Activated CD4-positive, alpha-beta T cell treated with anti-CD3 and anti-CD28 coated beads for 24 hours (primary cell): ENCODE measurements at places on chromosomes 5 and 9.

DNA sequence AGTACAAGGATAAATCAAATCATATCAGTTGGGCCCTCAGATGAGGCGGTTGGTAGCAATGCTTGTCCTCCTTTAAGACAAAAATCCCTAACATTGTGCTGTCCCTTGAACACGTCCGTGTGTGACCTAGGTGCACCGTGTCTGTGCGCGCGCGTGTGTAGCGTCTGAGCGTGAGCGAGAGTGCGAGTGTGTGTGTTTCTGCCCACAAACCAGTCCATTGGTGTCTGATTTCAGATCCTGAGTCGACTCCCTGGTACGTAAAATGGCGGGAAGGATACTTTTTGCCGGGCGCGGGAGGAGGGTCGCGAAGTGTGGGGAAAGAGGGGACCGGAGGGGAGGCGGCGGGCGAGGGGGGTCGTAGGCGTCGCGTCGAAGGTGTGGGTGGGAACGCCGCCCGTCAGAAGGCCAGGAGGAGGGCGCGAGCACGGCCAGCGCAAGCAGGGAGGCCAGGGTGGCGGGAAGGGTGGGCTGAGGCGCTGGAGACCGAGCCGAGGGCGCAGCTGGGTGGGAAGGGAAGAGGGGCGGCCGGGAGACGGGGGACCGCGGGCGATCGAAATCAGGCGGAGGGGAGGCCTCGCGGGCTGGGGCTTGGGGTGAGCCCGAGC, 8.9 kb downstream of the OTP start:
- DNase-seq: no peak

DNA sequence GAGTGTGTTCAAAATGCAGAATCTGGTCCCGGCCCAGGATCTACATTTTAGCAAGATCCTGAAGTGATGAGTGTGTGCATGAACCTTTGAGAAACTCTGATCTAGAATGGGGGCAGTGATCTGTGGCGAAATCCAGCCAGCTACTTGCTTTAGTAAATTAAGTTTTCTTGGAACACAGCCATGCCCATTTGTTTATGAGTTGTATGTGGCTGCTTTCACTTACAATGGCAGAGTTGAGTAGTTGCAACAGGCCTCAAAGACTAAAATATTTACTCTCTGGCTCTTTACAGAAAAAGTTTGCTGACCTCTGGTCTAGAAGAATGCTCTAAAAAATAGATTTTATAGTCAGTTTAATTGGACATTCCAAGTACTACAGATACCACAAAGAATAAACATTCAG, 588.3 kb downstream of the BNC2 start:
- DNase-seq: no peak

GRCh38 chr9:9846557-9846956, 766.2 kb downstream of the PTPRD start:
- no peak for DNase-seq

- DNase-seq: no peak
These were observed 174.5 kb downstream of the CFAP90 start for GRCh38 chr5:7676455-7676854.

DNA sequence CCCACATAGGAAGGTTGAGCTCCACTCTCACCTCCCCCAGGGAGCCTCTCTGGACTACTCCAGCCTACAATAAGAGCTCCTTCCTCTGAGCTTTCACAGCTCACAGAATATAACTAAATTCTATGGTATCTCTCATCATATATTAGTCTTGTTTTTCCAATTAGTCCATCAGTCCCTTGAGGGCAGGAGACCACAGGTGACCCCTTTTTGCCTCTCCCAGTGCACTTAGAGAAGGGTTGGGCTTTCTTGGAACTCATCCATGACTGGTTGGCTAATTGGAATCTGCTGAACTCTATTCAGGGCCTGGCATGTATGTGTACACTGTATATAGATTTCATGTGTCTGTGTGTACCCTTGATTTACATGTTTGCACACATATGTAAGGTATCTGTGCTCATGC, 50.4 kb upstream of the ARAP3 start:
- DNase-seq: no peak

GRCh38 chr5:149045089-149045460, 17.8 kb downstream of the SH3TC2 start:
- no peak for DNase-seq

DNA sequence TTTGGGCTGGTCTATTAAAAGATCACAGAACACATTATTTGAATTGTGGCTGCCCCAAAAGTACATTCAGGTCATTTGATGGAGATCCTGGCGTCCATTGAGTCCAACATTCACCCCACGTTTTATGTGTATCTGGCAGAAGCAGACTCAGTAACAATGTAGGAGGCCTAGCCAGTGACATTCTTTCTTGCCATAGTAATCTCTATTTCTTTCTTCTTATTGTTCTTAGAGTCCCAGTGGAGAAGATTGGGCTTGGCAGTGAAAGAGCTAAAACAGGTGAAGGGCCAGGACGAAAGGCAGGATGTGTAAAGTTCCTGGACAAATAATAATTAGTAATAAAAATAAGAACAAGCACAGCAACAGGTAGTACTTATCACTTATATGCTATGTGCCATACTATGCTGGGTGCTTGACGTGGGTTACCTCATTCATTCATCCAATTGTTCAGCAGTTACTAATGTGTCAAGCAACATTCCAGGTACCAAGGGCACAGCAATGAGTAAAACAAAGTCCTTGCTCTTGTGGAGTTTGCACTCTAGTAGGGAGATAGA, 12.6 kb upstream of the ANKH start:
- DNase-seq: no peak

DNA sequence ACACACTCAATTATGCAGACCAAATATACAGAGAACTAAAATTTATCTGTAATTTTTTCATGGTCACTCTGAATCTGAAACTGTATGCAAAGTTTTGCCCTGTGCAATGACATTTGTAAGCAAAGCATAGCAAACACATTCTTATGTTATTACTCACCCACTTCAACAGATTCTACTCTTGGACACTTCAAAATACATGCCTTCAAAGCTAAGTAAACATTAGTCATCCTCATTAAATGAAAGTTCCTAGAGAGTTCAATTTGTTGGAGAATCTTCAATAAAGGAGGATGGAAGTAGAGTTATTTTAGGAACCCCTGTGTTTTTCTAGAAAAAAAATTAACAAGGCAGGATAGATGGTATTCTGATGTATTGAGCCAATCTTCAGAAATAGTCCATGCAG, 639.7 kb upstream of the C9orf72 start:
- no peak for DNase-seq

DNA sequence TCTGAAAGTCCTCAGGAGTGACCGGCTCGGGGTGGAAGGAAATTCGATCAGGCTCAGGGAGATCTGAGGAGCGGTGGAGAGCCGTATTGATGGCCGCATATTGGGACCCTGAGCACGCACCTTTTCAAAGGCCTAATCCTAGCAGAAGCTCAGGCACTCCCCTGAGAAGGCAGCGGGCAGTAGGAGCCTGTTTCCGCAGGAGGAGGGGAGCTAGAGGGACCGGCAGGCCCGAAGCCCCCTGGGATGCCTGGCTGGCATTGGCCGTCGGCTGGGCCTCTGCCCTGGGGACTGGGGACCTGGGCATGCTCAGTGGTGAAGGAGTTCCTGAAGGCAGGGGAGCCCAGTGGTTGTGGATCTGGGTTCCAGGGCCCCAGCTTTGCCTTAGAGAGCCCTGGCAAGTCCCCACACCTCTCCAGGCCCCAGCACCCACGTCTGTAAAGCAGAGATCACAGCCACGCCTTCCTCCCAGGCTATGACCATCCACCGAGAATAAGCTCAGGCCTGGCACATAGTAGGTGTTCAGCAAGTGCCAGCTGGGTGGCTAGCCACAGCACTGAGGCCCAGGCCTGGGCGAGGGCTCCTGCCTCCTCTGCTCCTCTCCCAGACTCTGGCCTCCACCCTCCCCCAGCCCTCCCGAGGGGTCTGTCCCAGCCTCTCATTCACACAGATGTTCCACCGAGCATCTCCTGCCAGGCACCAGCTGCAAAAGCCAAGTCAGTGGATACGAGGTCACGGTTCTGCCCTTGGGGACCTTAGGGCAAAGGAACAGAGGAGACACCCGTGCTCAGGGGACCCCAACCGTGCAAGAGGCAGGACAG, 17.2 kb upstream of the QRFP start:
- DNase-seq: no peak

GRCh38 chr5:1997640-1998347, 115.1 kb upstream of the IRX4 start:
- no peak for DNase-seq

DNA sequence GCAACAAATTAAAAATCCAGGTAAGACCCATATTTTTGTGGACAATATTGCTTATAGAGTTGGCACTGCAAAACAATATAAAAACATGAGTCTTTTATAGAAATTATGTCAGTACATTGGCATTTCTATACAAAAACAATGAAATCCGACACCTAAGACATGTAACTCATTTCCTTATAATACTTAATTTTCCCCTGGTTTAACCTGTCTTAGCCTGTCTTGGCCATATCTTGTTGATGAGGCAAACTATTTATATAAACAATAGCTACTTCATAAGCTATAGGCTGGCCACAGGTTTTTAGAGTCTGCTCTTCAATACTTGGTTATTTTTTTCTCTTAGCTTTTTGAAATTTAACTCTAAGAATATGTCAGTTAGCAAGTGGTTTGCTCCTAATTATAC, 44.7 kb upstream of the IZUMO3 start:
- no peak for DNase-seq

- no peak for DNase-seq
These were observed 369.5 kb downstream of the PRELID2 start for GRCh38 chr5:145465474-145466263.

DNA sequence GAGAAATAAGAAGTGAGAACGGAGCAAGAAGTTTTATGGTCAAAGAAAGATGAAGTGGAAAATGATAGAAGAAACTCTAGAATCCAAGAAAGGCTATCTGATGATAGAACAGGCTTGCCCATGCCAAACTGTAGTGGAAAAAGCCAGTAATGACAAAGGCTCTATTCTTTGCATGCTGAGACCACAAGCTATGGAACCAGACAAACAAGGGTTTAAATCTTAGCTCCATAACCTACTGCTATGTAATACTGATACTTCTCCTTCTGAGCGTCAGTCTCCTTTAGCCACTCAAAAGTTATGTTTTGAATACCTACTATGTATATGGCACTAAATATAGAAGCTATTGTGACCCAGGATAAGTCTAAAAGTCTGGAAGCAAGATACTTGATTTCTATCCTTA, 51.2 kb upstream of the TRIM32 start:
- DNase-seq: no peak

DNA sequence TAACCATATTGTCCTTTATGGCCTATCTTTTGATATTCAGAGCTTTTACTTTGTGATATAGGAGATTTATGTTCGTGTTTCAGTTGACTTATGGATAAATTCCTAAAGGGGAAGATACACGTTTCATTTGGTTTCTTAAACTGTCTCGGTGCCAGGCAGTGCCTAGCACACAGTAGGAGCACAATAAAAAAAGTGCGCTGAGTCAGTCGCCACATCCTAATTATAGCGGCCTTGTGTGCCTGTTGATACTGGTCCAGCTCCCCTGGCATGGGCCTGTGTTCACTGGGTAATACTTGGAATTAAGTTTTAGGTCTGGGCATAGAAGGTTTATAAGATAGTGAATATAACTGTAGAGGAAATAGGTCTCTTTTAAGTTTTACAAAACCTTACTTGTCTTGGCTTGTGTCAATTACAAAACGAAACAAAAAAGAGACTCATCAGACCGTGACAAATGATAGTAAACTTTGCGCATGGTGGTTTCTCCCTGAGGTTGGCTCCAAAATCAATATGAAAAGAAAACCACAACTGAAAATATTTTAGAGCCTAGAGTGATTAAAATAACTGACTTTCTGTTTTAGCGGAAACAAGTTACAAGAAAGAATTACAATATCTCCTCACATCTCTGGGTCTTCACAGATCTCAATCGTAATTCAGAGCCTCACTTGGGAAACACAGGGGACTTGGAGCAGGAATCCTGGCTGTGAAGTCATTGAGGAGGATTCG, 84.8 kb downstream of the MVB12B start:
- peak; percentile 18 for DNase-seq
